Subcutaneous adipose tissue (tissue), 4 donors: ENCODE measurements at places on chromosomes 6 and 20. TPM values are rescaled to one million over a fixed set of nuclear protein-coding genes. Genes with fewer than 3 reads are reported as not detected.

SLC17A2 gene
- total RNA-seq: not detected

GHRH gene
- total RNA-seq: not detected

MYCT1 gene
- 15.9 TPM for total RNA-seq

DLK2 gene
- not detected for total RNA-seq

PAX1 gene
- total RNA-seq: not detected

SCGN gene
- 0.85 TPM for total RNA-seq

HELZ2 gene
- 4.9 TPM for total RNA-seq

TMEM200A gene
- total RNA-seq: 3.3 TPM

SNAP25 gene
- total RNA-seq: 0.38 TPM

SPATS1 gene
- total RNA-seq: not detected

SLC52A3 gene
- total RNA-seq: 0.33 TPM

OR2H2 gene
- total RNA-seq: not detected

PACSIN1 gene
- total RNA-seq: not detected

PDYN gene
- not detected for total RNA-seq

ANKRD6 gene
- 9.2 TPM for total RNA-seq

FRK gene
- 0.51 TPM for total RNA-seq

MYLK4 gene
- total RNA-seq: 0.75 TPM

CD93 gene
- total RNA-seq: 47.8 TPM

HEY2 gene
- total RNA-seq: 2.1 TPM

TCP11 gene
- not detected for total RNA-seq

SLC35B2 gene
- total RNA-seq: 25.8 TPM

MATN4 gene
- total RNA-seq: not detected

RALGAPA2 gene
- 35.4 TPM for total RNA-seq

GTSF1L gene
- not detected for total RNA-seq

SIRPB2 gene
- 33.5 TPM for total RNA-seq

KIF25 gene
- total RNA-seq: not detected

IL20RA gene
- not detected for total RNA-seq

GPR6 gene
- total RNA-seq: not detected

BCKDHB gene
- 41.3 TPM for total RNA-seq
